ENCODE measurements at places on chromosomes 3 and 15.

GRCh38 chr3:73848173-73848906, 223.6 kb upstream of the PDZRN3 start:
- DNase-seq, result no peak

GRCh38 chr15:94441760-94442159, 210.4 kb downstream of the MCTP2 start:
- no peak for DNase-seq

GRCh38 chr3:12963922-12964701, 109.1 kb downstream of the IQSEC1 start:
- DNase-seq, result no peak

DNA sequence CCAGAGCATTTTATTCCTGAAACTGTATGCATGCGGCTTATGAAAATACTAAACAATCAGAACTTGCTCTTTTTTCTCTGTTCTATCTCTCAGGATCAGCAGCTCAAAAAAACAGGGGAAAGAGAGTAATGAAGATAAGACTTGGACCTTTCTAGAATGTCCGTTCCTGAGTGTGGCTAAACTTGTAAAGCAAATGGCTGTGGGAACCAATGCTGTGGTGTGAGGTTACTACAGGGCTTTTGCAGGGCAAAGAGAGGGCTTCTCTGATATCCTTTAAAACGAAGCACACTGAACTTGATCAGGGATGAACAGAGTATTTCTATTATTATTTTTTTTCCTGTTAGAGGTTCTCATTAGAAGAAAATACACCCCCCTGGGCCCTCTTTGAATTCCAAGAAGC, 223.4 kb downstream of the THRB start:
- DNase-seq, result no peak

GRCh38 chr3:102163039-102163817, 271.6 kb upstream of the ZPLD1 start:
- no peak for DNase-seq

DNA sequence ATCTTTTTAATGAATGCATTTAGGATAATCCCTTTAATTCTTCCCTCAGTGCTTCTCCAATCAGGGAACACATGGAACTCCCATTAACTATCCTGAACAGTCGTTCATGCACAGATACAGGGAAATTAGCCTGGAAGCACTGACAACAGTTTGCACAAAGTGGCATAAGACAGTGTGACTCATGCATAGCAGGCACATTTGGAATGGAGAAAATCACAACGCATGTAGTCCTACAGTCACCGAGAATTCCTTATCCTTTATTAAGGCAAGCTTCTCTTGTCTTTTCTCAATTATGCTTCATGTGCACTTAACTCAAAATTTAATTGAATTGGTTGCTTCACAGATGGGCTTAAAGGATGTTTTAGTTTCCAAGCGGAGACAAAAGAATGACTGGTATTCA, 155.0 kb upstream of the CRBN start:
- no peak for DNase-seq

- no peak for DNase-seq
Measured at GRCh38 chr15:87827131-87827530, 429.4 kb downstream of the NTRK3 start.

DNA sequence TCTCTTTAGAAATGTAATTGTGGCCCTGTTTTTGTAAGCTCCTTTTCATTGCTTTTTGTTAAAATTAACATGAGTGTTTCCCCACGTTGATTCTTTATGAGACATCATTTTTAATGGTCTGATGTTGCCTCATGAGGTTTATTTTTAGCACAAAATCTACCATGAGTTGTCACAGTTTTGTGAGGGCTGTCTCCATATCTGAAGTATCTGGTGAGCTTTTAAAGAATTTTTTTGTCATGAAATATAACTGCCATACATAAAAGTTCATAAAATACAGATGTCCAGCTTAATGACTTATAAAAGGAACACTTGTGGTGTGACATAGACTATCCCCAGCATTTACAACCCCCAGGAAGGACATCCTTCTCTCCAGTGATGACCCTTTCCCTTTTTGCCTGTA, 34.3 kb upstream of the CEMIP start:
- no peak for DNase-seq

DNA sequence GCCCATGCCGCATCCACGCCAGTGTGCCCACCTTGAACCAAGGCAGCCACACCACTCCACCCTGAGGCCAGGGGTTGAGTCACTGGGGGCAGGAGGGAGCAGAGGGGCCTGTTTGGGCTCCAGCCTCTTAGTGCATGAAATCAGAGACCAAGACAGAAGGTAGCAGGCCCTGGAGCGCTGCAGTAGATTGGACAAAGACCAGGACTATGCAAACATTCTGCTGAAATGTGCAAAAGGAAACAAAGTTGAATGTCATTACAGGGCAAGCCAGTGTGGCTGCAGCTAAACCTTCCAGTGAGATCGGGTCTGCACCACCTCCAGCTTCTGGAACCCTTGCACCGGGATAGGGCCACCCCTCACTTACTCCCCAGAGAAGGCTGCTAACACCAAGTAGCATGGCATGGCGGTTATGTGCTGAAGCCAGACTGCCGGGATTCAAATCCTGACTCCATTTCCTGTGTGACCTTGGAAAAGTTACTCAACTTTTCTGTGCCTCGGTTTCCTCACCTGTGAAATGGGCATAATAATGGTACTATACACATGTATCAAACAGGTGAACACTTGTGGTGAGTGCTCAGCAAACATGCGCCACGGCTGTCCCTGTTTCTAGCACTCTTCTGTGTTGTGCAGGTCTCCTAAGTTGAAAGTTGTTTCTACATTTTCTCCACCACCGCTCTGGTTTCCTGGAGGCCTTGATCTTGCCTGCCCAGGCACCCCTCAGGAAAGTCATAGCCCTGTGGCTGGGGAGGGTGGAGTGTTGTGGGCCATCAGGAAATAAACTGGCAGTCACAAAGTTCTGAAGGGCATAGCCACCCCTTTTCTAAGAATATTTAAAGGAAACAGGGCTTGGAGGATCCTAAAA, 25.0 kb upstream of the GP9 start:
- no peak for DNase-seq

GRCh38 chr3:24161841-24162240, 216.8 kb downstream of the NR1D2 start:
- no peak for DNase-seq

- no peak for DNase-seq
Measured at GRCh38 chr15:70195171-70195570, 97.5 kb upstream of the TLE3 start.

- DNase-seq, result no peak
Measured at GRCh38 chr15:64197425-64197824, 34.6 kb upstream of the PPIB start.

- no peak for DNase-seq
Measured at GRCh38 chr3:107845380-107846278, 245.2 kb downstream of the CD47 start.

- no peak for DNase-seq
Measured at GRCh38 chr3:159881828-159882309, 106.8 kb upstream of the IL12A start.

DNA sequence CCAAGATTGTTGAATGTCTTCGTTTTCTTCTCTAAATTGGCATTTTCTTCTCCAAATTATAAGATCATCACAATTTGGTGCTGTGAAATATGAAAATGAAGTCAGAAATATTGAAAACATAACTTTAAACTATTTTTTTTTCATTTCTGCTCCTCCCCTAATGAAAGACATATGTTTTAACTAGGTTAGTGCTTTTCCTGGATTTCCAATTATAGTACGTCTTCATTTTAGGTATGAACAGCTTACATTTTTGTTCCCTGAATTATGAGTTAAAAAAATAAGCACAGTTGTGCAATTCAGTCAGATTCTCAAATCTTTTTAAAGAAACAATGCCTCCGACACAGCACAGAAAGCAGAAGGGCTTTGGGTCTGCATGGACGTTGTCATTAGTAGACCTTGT, 83.5 kb upstream of the CFAP20DC start:
- no peak for DNase-seq

DNA sequence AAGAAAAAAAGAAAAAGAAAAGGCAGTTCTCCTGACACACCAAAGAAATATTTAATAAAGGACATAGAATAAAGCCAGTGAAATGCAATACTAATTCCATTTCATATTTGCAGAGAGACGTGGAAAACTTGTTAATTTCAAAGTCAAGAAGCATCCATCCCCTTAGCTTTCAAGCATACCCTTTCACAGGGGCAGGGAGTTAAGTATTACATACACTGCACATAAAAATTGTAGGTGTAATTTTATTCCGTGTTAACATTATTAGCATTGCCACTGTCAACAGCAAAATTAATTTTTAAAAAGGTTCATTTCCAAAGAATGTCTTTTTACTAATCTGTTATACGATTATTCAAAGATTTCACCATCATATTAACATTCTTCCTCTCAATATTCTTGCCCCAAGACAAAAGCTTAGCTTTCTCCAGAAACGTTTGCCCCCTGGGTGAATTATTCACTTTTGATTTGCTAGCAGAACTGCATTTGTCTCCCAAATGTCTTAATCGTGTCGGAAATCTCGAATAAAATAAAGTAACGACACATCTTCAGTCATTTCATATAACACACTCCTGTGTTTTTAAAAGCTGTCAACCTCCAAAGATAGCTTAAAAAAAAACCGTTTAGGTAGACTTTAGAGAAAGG, 517.9 kb downstream of the MECOM start:
- no peak for DNase-seq

DNA sequence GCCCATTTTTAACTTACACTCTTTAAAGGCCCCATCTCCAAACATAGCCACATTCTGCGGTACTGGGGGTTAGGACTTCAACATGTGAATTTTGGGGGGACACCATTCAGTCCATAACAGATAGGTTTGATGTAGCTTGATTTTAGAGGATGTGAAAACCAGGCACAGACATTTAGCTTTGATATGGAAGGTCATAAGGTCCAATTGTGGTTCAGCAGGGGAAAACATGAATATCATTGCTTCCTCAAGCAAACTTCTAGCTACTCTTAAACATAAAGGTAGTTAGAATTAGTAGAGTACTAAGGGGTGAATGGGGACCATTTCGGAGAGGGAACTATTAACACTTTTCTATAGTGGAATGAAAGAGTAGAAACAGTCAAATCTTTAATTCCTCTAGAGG, 13.6 kb upstream of the NFKBIZ start:
- no peak for DNase-seq

DNA sequence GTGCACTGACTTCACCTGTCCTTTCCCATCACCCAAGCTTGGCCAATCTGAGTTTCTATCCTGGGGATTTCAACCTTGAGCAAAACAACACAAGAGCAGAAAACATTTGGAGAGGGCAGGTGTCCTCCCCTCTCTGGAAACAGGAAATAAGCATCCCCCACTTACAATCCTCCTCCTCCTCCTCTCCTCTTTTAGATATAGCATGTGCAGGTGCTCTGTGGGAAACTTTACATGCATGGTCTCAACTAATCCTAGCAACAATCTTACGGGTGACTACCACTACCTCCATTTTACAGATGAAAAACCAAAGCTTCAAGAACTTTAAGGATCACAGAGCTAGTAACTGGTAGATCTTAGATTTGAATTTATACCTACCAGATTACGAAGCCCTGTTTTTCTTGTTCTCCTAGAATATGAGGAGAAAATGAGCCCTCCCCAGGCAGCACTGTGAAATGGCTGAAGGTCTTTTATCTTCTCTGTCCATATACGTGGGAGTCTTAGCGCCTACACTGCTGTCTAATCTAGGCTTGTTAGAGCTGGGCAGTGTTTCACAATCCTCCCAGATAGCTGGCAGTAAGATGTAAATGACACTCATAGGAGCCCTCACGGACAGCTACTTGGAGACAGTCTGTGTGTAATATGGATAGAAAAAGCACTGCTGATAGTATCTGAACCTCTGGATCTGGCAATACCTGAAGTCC, 301.2 kb upstream of the PROK2 start:
- no peak for DNase-seq

DNA sequence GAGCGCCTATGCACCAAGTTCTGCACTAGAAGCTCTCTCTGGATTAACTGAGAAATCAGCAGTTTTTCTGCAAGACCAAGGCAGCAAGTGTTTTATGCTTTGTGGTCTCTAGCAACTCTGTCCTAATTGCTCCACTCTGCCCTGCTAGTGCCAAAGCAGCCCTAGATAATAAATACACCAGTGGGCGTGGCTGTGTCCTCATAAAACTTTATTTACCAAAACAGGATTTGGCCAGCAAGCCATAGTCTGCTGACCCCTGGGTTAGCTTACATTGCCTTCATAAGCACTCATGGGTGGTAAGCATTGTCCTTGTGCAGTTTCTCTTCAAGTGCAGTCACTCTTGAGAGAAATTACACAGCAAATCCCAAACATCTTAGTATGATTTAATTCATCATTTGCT, 30.7 kb upstream of the SLC24A5 start:
- DNase-seq, result no peak

DNA sequence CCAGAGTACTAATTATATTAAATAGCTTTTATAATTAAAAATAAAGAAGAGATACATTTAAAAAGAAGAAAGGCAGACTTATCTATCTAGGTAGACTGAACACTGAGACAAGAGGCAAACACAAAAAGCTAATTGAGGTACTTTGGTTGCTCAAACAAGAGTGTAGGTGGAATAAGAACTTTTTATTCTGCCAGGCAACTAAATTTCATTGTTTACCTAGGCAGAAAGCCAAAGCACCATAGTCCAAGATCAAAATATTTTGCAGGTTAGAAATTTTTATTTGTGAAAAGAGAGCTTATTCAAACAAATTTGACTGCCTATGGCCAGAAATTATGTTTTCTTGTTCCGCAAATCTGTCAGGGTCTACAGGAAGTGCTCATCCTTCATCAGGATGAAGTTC, 499.6 kb upstream of the GBE1 start:
- no peak for DNase-seq

GRCh38 chr3:123884203-123884831, at the start of gene MYLK:
TSS of gene MYLK (minus strand) at chr3:123884332. CDS start at chr3:123793841, 90,491 bp downstream.
- no peak for DNase-seq

GRCh38 chr3:61451841-61452240, 109.5 kb upstream of the PTPRG start:
- DNase-seq, result no peak

DNA sequence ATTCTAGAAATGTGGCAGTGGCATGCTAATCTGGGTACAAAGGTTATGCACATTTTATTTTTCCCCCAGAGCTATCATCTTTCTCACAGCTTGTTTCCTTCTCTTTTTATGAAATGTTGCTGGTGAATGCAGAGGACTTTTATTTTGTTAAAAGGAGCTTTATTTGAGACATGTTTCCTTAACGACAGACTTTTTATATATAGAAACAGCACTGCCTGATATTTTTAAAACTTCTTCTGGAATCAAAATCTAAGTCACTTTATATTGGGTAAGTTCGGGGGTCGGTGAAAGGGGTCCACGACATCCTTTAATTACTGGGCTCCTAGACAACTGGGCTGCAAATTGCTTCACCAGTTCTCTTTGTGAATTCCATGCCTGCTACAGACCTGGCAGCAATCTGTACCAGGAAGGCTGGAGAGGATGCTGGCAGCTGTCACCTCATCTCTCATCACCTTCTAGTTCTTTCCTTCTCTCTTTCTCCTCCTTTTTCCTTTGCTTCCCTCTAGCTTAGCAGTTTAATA, 464.7 kb downstream of the PDCD6IP start:
- DNase-seq, result no peak

Data from stimulated activated CD4-positive, alpha-beta T cell treated with anti-CD3 and anti-CD28 coated beads, Interleukin-1b, Interleukin-23, amount 100 ng/mL, for 1 hour (primary cell).